ENCODE measurements at places on chromosomes 11 and 22. TPM values are rescaled to one million over a fixed set of nuclear protein-coding genes. Genes with fewer than 3 reads are reported as not detected.

The HARBI1 gene
- 7.6 TPM for total RNA-seq

The KRTAP5-9 gene
- total RNA-seq: not detected

The NLRP6 gene
- total RNA-seq: not detected

The ENTHD1 gene
- total RNA-seq: not detected

The GLB1L3 gene
- total RNA-seq: 0.14 TPM

The MUC5AC gene
- not detected for total RNA-seq

The SLC17A6 gene
- total RNA-seq: 1.4 TPM

All from neural crest cell (in vitro differentiated cells).